ENCODE measurements at places on chromosomes 13 and 19.

GRCh38 chr19:34033880-34034279 lies 138.4 kb upstream of the LSM14A start:
- DNase-seq, result no peak

DNA sequence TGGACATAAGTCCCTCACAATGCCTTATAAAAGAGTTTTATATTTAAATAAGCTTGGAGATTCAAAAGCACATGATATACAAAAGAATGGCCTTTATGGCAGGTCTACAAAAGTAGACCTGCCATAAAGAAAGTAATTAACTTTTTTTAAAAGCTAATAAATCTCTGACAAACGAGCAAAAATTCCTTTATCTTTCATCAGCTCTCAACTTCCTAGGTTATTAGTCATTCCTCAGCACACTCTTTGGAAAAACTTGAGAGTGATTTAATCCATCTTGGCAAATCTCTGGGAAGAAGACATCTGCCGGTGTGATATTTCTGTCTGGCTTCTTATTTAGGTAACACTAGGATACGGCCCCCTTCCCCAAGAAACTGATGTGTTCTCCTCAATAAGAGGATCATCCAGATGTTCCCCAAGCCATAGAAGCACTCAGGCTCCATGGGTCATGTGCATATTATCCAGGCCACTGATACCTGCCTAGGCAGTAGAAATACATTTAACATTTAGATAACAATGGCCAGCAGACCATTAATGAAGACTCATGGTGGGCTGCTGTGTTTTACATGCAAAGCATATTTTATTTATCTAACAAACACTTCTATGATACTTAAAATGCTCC lies 372.7 kb downstream of the LIG4 start:
- DNase-seq, result no peak

DNA sequence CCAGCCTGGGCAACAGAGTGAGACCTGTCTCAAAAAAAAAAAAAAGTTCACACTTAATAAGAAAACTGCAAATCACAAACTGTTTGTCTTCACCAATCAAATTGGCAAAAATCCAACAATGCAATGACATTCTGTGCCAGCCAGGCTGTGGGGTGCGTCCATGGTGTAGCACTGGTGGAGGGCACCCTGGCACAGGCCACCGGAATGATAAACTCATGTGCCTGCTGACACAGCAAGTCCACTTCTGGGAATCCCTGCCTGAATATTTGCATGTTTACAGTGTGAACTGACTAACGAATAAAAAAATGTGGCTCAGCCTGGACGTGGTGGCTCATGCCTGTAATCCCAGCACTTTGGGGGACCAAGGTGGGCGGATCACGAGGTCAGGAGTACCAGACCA lies 1.6 kb upstream of the LRRC25 start:
- DNase-seq, result no peak

DNA sequence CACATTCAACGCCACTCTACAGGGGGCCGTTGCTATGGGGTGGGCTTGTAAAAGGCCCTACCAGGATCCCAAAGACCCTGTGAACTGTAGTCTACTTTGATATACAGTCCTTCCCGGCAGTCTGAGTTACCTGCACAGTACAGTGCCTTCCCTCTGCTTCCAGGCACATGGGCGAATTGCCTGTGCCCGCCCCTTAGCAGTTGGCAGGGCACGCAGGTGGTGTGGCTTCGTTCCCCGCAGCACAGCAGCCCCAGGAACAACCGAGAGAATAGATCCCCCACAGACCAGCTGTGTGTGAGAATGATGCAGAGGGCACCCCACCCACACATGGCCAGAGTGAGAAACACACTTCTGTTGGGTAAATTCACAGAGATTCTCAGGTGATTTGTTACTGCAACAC lies 60.6 kb downstream of the MRPL57 start:
- no peak for DNase-seq

DNA sequence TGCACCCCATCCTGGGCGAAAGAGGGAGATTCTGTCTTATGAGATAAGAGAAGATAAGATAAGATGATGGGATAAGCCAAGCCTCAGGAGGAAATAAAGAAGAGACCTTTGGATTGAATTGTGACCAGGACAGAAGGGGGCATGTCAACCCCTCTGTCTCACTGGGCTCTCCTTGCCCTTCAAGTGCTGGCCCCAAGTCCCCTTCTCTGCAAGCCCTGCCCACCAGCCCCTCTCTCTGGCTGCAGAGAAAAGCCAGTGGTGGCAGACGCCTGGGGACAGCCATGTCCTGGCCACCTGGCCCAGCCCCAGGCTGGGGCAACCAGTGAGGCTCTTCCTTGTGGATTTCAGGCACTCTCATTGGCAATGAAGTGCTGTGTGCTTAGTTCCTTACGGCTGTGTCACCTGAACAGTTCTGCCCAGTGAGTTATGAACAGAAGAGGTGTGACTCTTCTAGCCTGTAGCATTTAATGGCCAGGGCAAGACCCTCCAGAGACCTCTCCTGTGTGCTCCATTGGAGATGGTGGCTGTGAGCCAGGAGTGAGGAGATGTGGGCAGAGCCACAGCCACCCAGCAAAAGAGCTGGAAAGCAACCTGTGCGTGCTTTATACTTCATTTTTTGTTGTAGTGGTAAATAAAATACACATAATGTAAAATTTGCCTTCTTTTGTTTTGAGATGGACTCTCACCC lies 6.1 kb upstream of the BTBD2 start:
- DNase-seq, result no peak

- DNase-seq, result no peak
Measured at GRCh38 chr13:102817907-102818306, 19.0 kb downstream of the BIVM start.

DNA sequence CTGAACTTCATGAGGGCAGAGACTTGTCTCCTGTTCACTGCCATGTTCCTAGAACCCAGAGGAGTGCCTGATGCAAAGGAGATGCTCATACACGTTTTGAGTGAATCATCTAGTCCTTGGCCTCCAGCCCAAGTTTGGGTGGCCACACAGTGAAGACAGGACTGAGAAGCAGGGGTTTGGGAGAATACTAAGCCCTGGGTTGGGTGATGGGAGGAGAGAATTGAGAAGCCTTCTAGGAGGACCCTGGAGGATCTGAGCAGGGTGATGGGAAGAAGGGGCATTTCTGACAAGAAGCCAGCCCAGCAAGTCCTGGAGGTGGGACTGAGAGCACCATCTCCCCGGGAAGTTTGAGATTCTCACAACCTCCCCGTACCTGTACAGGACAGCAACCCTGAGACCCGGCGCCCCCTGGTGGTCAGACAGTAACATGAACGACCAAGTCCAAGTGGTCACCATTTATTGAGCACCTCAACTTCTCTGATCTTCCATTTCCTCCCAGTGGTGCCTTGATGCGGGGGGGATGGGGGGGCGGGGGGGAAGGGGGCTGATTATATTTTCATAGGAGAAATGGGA lies 11.0 kb downstream of the CTU1 start:
- peak; percentile 19 for DNase-seq

- no peak for DNase-seq
Measured at GRCh38 chr19:39727070-39727800, 10.6 kb downstream of the CLC start.

GRCh38 chr19:42023121-42023942 lies 29.3 kb upstream of the ATP1A3 start:
- DNase-seq, result peak; percentile 8

DNA sequence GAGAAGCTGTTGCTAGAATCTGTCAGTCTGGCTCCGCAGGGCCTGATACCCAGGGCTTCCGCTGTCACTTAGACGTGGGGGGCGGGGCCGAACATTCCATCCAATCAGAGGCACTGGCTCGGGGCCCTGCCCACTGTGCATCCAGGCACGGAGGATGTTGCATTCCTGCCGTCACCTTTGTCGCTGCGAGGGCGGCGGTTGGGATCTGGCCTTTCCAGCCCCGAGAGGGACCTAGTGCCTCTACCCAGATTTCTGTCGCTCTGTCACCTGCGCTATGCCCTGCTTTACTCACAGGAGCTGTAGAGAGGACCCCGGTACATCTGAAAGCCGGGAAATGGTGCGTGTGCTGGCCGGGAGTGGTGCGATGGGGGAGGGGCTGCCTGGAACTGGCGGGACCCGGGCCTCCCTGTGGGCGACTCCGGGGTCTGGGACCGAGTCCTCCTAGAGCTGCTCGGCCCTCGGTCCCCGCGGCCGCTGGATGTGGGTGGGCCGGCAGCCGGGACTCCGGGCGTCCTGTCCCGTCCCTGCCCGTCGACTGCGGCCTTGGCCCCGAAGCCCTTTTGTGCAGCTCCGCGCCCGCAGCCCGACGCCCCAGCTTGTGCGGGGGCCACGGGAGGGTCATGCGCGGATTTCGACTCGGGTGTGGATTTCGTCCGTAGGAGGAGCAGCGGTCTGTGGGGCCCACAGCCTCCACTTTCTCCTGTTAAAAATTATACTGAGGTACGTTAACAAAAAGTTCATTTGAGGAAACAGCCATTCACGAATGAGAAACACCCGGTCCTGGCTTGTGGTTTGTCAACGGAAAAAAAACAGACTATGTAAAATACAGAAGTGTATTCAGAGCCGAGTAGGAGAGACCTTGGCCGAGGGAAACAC lies at the start of gene ZNF439:
Gene ZNF439 (plus strand): TSS at position 133 of the 876 bp plus-strand sequence. CDS start 142 bp downstream, at position 275.
- DNase-seq, result peak; percentile 94

- DNase-seq, result no peak
Measured at GRCh38 chr19:16338470-16339360, 14.1 kb downstream of the KLF2 start.

GRCh38 chr13:96130818-96131340 lies 41.0 kb downstream of the HS6ST3 start:
- DNase-seq, result no peak

DNA sequence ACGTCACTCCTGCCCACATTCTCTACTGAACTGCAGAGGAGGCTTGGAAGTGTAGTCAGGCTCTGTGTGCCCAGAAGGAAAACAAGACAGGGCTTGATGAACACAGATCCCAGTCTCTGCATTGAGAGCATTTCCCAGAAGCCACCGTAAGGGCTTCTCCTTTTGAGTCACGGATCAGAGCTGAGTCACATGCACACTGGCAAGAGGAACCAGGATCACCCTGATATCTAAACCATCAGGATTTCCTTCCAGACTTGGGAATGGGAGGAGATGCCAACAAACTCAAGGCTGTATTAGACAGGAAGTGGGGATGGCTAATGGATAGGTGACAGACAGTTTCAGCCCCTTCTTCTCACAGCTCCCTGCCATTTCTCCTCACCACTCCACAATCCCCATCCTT lies 17.7 kb upstream of the FBXO17 start:
- DNase-seq, result no peak

GRCh38 chr19:29917911-29918310 lies 24.1 kb upstream of the URI1 start:
- DNase-seq, result no peak

DNA sequence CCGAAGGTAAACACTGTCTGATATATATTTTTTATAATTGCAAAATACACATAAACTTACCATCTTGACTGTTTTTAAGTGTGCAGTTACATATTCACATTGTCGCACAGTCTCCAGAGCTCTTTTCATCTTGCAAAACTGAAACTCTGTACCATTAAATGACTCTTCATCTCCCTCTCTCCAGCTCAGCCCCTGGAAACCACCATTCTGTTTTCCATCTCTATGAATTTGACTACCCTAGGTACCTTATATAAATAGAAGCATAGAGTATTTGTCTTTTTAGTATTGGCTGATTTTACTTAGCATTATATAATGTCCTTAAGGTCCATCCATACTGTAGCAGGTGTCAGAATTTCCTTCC lies 45.8 kb downstream of the LRCH1 start:
- DNase-seq, result no peak

- no peak for DNase-seq
Measured at GRCh38 chr13:20534038-20534608, 8.5 kb upstream of the CRYL1 start.

Data from AML-193 (cell line).